Right cardiac atrium (tissue), 5 donors: ENCODE measurements at places on chromosomes 11 and 22.

GRCh38 chr22:21683401-21683811 is 17.6 kb downstream of the PPIL2 start:
- no peak for DNase-seq

DNA sequence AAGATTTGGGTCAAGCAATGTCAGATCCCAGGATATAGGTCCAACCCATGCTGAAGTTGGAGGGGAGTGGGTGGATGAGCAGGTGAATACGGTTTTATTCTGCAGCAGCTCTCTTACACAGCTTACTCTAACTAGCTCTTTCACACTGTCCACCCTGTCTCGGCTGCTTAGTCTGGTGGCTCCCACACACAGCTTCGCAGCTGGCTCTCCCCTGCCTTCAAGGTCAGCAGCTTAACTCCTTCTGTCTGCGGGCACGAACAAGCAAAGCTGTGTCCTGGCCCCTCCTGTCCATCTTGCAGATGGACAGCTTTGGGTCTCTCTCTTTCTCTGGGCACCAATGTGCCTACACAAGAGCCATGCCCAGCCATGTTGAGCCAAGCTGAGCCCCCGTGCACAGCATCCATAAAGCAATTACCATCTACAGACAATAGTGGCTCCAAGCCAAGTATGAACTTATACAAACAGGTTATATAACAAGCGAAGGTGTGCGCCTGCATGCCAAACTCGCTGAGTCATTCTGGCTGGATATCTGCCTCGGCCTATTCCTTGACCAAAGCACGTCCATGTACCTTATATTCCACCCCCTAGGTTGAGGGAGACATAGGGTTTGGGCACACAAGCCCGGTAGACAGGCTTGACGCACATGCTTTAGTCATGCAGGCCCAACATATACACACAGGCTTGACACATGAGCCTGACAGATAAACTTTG is 1307.8 kb upstream of the RAG2 start:
- DNase-seq: no peak

GRCh38 chr11:69645801-69646492 is 5.0 kb downstream of the CCND1 start:
- no peak for DNase-seq

DNA sequence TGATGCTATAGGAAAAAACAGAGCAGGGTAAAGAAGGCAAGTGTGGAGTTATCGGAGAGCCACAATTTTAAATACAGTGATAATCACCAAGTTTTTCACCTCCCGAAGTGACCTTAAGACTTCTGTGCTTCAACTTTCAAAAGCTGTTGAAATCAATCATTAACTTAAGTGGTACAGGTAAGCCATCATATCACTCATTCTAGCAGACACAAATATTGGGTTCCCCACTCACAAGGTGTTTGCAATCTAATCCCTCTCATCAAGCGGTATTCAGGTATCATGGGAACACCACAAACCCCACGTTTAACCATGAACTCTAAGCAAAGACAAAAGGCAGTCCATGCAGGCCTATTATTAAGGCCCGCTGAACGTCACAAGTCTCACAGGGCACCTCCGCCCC is 26.8 kb downstream of the LARGE1 start:
- no peak for DNase-seq

DNA sequence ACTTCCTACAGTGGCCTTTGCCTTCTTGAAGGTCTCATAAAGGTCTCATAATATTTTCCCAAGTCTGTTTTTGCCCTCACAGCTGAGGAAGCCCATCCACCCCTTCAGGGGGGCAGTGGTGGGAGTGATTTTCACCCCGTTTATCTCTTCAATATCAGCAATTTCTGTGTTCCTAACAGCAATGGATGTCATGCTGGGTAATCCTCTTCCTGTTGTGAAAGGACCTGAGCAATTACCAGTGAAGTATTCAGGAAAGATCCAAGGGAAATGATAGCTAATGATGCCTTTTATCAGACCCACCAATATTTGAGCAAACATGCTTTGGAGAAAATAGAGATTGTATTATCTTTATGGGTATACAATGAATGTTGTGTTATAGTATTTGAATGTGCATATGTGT is 226.9 kb downstream of the INSC start:
- no peak for DNase-seq

GRCh38 chr22:22235558-22235957 is 9.0 kb upstream of the VPREB1 start:
- DNase-seq: no peak

- DNase-seq: peak; percentile 35
Observed at GRCh38 chr22:19801340-19802000, 40.9 kb downstream of the TBX1 start.

DNA sequence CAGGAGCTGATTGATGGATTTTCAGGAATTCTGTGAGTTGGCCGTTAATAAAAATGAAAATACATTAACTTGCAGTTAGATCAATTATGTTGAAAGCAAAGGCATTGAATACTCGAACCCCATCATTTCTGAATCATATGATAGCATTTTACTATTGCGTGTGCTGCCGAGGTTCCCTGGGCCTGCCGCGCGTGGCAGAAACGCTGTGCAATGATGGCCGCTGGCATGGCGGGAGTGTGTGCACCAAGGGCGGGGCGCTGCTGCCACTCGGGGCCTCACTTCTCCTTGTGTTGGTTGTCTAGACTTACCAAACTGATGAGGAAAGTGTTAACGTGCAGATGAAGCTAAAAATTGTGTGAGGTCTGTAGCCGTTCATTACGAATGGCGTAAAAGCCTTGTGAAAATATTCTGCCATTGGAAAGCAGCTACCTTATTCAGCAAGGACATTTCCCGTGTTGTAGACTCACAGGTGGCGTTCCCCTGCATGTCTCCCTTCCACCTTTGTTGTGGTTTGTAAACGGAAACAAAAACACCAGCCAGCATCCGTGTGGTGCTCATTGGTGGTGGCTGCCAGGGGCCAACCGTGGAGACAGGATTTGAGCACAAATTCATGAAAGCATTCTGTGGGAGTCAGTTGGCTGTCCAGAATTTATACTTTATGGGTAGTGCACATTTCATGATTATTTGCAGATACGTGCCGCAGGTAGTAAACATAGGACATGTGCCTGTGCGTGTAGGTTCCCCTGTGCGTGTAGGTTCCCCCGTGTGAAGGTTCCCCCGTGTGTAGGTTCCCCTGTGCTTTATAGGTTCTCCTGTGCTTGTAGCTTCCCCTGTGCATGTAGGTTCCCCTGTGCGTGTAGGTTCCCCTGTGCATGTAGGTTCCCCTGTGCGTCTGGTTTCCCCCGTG is 5.9 kb upstream of the GRAMD4 start:
- peak; percentile 56 for DNase-seq

- no peak for DNase-seq
Observed at GRCh38 chr11:112200252-112200651, 24.9 kb downstream of the BCO2 start.

GRCh38 chr22:29719899-29720645 is at the start of gene CABP7:
CABP7 (plus strand) TSS chr22:29720003; CDS start chr22:29720425, 422 bp downstream.
- no peak for DNase-seq

DNA sequence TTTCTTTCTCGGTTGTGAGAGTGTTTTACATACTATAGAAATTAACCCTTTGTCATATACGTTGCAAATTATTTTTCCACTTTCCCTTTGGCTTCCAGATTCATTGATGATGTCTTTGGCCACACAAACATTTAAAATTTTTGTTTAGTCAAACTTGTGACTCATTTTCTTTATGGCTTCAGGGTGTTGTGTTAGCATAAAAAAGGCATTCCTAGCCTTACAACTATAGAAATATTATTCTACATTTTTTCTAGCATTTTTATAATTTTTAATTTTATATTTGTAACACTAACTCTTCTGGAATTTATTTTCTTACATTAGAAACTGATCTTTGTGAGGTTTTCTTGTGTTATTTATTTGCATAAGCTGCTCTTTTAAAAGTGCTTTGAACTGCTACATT is 12.1 kb downstream of the GRIA4 start:
- DNase-seq: no peak

DNA sequence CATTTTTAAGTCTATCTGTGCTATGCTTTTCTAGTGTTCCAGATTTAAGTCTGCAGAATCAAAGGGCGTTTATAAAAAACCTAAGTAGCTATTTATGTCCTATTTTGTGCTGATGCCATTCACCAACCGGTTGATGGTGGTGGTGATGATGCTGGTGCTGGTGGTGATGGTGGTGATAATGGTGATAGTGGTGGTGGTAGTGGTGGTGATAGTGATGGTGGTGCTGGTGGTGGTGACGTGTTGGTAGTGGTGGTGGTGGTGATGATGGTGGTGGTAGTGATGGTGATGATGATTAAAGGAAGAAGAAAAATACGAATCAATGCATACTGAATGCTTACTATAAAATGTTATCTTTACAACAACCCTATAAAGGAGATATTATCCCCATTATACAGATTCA is 178.2 kb downstream of the OPCML start:
- DNase-seq: no peak

GRCh38 chr22:22397292-22397870 is 111.2 kb downstream of the ZNF280B start:
- DNase-seq: peak; percentile 51

DNA sequence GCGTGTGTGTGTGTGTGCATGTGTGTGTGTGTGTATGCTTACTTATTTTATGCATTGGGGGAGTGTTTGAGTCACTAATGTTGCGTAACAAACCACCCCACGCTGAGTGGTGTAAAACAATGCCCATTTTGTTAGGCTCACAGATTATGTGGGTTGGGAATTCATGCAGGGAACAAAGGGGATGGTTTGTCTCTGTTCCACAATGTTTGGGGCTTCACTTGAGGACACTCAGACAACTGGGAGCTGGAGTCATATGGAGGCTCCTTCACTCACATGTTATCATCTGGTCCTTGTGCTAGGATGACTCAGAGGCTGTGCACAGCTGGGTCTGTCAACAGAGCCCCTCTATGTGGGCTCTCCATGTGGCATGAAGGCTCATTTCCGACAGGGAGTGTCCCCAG is 51.3 kb upstream of the LARGE1 start:
- no peak for DNase-seq

GRCh38 chr11:75577207-75577606 is 15.2 kb downstream of the SERPINH1 start:
- DNase-seq: peak; percentile 79

DNA sequence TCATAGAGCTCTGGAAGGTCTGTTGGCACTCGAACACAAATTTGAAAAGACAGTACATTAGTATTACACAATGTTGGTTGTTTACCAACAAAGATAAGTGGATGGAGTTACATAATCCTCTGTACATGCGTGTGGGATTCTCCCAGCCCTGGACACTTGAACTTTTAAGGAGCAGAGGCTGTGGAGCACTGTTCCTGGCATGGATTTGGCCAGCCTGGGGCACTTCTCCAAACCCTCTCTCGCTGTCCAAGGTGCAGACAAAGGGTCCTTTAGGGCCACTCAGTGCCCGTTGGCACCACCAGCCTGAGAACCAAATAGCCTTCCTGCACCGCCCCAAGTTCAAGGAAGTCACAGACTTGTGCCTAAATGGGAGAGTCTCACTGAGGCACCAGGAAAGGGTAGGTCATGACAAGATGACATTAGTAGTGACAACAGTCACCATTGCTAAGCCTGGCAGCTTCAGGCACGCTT is 1.6 kb upstream of the ANO1 start:
- peak; percentile 48 for DNase-seq

GRCh38 chr22:30054067-30054763 is 26.0 kb upstream of the HORMAD2 start:
- DNase-seq: no peak

DNA sequence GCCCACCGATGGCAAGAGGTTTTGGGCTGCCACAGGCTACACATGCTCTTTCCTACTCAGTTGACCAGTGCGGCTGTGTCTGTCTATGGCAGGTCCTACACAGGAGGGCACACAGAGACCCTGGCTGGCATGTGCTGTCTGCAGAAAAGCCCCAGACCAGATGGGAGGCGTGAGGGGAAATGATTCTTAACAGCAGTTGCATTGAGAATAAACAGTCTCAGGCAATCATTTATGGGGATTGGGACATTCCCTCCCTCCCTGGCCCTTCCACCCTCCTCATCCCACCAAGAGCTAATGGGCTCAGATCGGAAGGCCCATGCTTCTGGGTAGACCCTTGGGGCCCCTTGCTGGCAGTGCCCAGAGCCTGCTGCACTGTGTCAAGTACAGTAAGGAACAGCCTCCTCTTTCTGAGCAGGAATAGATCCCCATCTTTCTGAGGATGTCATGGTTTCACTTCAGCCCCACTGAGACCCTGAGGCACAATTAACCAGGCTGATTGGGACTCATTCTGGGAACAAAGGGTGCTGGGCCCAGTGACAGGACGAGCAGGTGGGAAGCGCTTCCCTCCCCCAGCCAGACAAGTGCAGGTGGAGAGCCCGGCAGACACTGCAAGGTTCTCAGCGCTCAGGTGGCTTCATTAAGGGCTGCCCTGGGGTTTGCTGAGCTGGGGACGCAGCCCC is 28.3 kb downstream of the TSPAN18 start:
- no peak for DNase-seq

DNA sequence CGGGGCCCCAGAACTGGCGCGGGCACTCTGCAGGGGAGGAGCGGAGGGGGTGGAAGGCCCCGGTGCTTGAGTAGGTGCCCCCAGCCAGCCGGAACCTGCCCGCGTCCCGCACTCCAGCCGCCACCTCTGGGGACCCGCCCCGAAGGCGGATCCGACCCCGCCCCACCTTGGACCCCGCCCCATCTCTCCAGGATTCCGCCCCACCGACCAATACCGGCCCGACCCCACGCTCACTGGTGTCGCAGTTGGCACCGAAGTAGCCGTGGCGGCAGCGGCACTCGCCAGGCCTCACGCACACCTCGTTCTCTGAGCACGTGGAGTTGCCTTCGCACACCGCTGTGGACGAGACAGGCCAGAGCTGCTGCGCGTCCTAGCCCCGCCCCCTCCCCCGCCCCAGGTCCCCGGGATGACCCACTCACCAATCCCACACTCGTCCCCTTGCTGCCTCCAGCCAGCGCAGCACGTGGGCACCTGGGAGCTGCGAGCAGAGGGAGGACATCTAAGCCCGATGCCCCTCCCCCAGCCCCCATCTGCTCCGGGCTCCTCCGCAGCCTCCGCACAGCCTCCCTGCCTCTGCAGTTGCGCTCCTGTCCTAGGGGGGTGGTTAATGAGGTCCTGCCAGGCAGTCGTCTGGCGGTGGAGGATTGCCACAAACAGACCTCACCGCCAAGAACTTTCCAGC is 6.0 kb downstream of the SCARF2 start:
- no peak for DNase-seq

GRCh38 chr11:74024261-74025029 is 15.6 kb upstream of the UCP3 start:
- DNase-seq: peak; percentile 78

- no peak for DNase-seq
Observed at GRCh38 chr22:30860176-30861105, 108.1 kb downstream of the MORC2 start.

- no peak for DNase-seq
Observed at GRCh38 chr11:86773513-86774252, 26.7 kb upstream of the PRSS23 start.

DNA sequence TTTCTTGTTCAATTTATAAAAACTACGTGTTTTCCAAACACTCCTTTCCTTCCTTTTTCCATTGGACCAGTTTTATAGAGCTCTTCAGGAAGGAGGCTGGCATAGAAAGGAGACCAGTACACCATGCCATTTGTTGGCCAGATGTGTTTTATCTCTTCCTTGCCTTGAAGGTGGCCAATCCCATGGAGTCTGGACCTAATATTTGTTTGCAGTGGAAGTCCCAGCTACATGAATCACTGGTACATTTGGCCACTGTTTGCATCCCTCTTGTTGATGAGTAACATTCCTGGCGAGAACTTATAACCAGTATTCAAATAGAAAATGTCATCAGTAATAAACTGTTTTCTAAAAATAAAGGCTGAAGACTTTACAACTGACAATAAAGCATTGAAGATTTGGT is 110.2 kb downstream of the ANO3 start:
- DNase-seq: no peak
